ENCODE measurements at places on chromosomes 7 and 10.

- no peak for DNase-seq
- no peaks in the 10 kb centered on the region for H3K36me3 ChIP-seq
- peak overlapping the region; percentile 43 for H3K4me3 ChIP-seq
- H3K27me3 ChIP-seq = peaks cover 11% of the 10 kb centered on the region
- H3K4me1 ChIP-seq = peaks cover 4% of the 10 kb centered on the region
These were observed 303.7 kb downstream of the PRPF18 start for GRCh38 chr10:13890233-13891127.

GRCh38 chr7:15543256-15543655, 18.6 kb downstream of the AGMO start:
- no peak for DNase-seq
- no peaks in the 10 kb centered on the region for H3K27me3 ChIP-seq
- no peaks in the 10 kb centered on the region for H3K36me3 ChIP-seq
- H3K4me3 ChIP-seq = no peak overlapping the region
- no peaks in the 10 kb centered on the region for H3K4me1 ChIP-seq
- H3K27ac ChIP-seq = no peak overlapping the region

- no peak overlapping the region for H3K4me3 ChIP-seq
- H3K27me3 ChIP-seq = no peaks in the 10 kb centered on the region
- H3K4me1 ChIP-seq = no peaks in the 10 kb centered on the region
- H3K36me3 ChIP-seq = no peaks in the 10 kb centered on the region
These were observed 252.0 kb downstream of the PTEN start for GRCh38 chr10:88115407-88115806.

DNA sequence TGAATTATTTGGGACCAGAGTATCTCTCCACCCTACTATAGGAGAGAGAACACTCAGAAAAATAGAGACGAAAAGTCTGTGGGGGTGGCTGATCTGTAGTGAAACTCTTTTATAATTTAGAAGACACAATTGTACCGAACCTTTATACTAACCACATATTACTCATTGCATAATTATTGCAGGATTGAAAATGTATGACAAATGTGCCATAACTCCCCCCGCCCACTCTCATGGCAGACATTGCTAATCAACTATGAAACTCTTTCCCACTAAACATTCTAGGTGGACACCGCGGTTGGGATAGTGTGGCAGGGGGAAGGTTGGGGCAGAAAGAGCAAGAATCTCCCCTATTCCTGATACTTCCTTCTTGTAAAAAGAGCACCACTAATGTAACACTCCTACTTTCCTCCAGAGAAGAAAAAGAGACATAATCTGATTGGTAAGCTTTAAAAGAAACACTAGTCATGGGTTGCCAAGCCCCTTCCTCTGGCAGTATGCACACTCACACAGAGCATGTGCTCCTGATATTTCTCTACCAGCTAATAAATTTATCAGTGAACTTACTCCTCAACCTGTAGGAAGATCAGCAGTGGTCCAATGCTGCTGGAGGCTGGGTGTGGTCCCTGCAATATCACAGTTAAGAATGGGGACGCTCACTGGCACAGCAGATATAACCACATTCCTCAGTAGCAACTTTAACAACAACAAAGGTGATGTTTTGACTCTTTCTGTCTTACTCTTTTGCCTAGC, 18.7 kb upstream of the ARID5B start:
- no peak for DNase-seq
- H3K36me3 ChIP-seq = no peaks in the 10 kb centered on the region
- no peaks in the 10 kb centered on the region for H3K4me1 ChIP-seq
- no peak overlapping the region for H3K27ac ChIP-seq
- H3K4me3 ChIP-seq = no peak overlapping the region
- no peaks in the 10 kb centered on the region for H3K27me3 ChIP-seq

- no peaks in the 10 kb centered on the region for H3K36me3 ChIP-seq
- no peak for DNase-seq
- no peak overlapping the region for H3K4me3 ChIP-seq
- no peak overlapping the region for H3K27ac ChIP-seq
These were observed 89.3 kb upstream of the RNF148 start for GRCh38 chr7:122791959-122792545.

Measured in left lung (tissue), 14 donors.